ENCODE measurements at places on chromosomes 4 and X.
A peak's percentile ranks its signal among the peaks of the same experiment; 100 is the strongest.

- DNase-seq: no peak
Observed at GRCh38 chrX:69136546-69137331, 28.5 kb downstream of the PJA1 start.

- no peak for DNase-seq
Observed at GRCh38 chrX:42175843-42176242, 252.5 kb upstream of the CASK start.

GRCh38 chrX:134444681-134445080, 15.3 kb upstream of the HPRT1 start:
- no peak for DNase-seq

- DNase-seq: no peak
Observed at GRCh38 chr4:178693816-178694215, 1251.6 kb upstream of the AGA start.

- no peak for DNase-seq
Observed at GRCh38 chr4:8402640-8403039, 37.9 kb downstream of the ACOX3 start.

DNA sequence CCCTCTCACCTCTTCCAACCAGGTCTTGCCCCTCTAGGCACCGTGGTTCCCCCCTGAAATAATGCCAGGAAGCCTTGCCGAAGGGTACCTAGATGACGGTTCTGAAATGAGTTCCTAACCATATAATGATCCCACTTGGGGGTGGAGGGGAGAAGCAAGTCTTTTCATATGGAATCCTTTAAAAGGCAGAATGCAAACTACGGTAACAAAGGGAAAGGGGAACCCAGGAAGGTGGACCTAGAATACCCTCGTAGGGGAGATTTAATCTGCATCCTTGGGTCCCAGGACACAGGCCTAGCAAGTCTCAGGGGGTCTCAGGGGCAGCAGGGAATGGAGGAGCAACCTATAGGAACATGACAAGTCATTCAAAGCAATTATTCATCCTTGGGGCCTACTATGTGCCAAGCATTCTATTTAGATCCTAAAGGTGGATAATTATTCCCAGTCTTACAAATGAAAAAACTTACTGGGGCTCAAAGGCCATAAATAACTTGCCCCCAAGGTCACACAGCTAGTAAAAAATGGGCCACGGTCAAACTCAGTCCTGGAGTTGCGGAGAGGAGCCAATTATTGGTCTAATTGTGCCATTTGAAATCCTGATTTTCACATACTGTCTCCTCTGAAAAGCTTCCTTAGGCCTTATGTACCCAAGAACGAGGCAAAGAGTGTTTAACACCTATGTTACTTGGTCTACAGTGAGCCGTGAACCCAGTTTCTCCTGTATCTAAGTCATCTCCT, 8.8 kb downstream of the BCOR start:
- no peak for DNase-seq

- no peak for DNase-seq
Observed at GRCh38 chr4:176034936-176035335, 30.7 kb upstream of the WDR17 start.

DNA sequence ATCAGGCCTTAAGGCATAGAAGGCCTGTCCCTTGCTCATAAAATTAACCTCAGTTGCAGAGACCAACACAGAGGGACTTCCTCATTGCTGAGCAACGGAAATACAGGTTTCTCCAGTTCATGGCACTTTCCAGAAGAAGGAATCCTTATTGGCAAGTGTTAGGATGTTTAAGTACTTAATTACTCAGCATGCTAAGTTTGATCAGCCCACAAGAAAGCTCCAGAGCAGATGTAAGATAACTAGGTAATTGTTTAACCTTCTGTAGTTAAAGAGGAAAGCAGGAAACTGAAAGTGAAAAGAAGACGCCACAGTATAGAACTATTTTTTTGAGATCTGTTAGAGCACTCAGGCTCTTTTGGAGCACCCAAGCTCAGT, 33.5 kb downstream of the SMS start:
- no peak for DNase-seq

DNA sequence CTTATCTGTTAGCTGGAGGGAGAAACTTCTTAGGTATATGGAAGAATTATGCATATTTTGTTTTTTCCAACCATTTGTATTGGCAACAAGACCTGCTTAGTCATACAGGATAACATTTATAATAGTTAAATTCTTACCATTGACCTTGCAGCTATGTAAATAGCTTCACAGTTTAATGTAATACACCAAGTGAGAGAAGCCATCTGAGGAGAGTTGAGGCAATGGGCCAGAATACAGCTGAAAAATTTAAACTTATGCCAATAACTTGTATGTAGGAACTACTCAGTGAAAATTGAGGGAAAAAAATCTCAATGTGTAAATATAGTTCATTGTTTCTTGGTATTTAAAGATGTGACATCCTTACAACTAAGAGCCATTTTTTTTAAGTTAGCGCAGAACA, 273.5 kb downstream of the DACH2 start:
- no peak for DNase-seq

DNA sequence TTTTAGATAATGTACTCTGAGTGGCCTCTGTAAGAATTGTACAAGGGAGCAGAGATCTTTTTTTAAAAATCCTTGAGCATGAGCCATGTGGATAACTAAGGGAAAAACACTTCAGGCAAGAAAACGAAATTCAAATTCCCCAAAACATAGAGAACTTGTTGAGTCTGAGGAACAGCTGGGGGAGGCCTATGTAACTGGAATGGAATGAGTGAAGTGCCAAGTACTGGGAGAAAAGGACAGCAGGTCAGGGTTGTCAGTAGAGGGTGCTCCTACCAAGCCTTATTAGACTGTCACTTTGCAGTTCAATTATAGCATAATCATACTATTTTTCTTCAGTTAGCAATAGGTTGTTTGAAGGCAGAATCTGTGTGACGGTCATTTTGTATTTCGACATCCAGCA, 135.1 kb downstream of the ARHGAP6 start:
- DNase-seq: no peak

- no peak for DNase-seq
Observed at GRCh38 chr4:137266511-137266910, 265.8 kb downstream of the PCDH18 start.

DNA sequence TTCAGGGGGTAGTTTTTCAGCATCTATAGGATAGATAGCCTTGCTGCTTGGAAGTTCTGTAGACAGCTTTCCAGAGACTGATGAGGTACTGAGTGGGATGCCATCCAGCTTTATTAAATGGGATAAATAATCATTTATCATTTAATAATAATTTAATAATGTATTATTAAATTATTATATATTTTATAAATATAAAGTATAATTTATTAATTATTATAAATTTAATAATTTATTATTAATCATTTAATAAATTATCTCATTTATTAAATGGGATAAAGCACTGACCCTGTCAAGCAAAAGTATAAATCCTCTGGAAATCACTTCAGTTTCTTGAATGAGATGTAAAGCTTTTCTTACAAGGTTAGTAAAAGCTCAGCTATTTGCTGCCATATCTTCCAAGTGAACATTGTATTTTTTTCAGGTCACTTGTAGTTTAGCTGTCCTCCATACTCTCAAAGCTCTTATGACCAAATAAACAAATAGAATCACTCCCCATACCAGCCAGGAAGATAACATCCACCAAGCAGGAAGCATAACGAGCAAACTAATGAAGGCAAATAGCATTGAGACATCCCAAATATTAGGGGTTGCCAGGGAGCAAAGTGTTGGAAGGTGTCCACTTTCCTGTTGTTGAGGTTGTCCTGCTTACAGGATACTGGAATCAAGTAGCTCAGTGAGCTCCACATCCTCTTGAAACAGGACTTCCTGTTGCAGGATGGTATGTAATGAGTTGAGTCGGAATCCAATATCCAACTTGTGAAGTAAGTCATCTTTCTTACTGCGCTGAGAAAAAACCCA, 88.9 kb downstream of the ZNF674 start:
- no peak for DNase-seq

DNA sequence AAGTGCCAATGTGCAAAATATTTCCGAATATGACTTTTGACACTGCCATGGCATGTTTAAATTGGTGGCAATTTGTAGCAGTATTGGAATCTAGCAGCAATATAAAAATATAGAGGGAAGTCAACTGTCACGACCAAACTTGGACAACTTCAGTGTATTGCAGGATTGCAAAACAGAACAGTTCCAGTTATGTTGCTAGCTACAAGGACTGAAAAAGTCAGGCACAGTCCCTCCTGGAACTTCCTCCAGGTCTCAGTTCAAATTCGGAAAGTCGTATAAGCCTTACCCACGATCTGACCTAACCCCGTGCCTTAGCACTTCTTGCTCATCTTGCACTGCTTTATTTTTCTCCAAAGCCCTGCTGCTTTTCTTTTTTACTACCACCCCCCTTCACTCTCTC, 390.0 kb upstream of the GALNT7 start:
- no peak for DNase-seq

DNA sequence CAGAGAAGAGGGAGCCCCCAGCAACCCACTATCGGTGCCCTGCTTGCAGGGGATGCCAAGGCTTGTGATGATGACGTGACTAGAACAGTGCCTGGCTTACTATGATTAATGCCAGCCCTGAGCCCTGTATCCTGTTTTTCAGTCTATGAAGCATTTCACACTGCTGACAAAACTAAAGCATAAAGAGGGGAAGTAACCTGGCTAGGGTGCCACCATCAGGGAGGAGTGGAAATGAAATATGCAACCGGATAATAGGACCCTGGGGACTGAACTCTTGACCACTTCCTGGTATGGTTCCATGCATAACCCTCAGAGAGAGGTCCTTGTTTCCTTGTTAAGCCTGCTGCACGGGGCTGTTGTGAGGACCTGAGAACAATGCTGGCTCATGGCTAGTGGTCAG, 50.3 kb downstream of the MED28 start:
- DNase-seq: no peak

- no peak for DNase-seq
Observed at GRCh38 chr4:150126864-150127203, 48.6 kb downstream of the DCLK2 start.

- peak; percentile 90 for DNase-seq
Observed at GRCh38 chr4:1579001-1579900, 104.9 kb downstream of the FAM53A start.

GRCh38 chr4:175447016-175447415, 365.0 kb downstream of the GPM6A start:
- DNase-seq: no peak

DNA sequence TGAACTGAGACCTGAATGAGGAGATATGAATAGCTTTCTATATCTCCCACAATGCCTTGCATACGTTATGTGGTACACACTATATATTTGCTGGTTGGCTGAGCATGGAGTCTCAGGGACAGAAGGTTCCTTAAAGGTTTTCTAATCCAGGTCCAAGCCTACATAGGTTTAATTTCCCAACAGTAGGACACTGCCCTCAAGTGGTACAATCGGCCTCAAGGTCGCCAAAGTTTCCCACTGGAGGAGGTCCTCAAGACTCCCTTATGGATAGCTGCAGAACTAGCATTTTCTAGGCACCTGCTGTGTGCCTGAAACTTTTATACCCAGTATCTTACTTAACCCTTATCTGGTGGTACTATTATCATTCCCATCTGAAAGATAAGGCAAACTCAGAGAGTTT, 21.0 kb upstream of the EFNB1 start:
- DNase-seq: no peak

- no peak for DNase-seq
Observed at GRCh38 chr4:99610605-99611175, 36.1 kb downstream of the MTTP start.

- DNase-seq: no peak
Observed at GRCh38 chr4:184322328-184323025, 104.8 kb upstream of the ENPP6 start.

DNA sequence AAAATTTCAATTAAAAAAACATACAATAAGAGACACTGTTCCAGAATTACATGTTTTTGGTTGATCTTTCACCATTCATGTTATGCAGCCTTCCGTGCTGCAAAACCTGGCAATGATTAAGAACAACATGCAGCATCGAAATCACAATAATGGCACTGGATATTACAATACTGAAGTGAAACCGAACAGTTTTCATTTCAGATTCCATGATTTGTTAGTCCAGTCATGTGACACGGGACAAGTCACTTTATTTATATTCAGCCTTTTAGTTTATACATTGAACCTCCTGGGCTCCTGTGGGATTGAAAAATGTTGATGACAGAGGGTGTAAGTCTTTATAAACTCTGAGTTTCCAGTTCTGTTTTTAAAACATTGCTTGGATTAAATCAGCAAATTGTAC, 142.5 kb upstream of the TTC29 start:
- no peak for DNase-seq

GRCh38 chrX:13115146-13115855, 70.9 kb upstream of the FAM9C start:
- no peak for DNase-seq
